Thoracic aorta (tissue), 2 donors: ENCODE measurements at places on chromosomes 2 and 18.

DNA sequence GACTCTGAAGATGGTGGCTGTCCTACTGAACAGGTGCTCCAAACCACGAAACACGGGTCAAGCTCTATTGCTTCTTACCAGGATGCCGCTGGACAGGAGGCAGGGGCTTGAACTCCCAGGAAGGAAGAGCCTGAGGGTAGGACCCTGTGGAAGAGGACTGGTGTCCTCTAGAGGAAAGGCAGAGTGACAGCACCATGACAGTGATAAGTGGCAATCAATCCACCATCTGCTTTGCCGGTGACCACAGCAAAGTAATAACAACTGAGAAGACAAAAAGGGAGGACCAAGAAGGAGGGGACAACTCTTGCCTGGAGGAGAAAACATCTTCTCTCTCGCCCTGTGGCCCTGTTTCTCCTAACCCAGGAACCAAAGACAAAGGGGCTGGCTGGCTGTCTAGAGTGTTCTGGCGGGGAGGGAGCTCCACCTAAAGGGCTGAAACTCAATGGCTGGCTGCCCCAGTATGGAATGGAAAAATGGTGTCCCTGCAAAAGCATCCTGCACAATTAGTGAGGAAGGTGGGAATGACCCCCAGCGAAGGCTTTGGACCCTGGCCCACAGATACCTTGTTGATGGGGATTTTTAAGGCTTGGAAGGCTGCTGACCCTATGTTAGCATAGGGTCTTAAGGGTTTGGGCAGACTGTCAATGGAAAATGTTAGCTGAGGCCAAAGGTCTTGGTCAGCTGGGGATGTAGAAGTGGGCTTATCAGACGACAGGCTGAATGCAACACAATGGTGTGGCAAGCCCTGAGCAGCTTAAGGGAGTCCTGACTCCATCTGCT is 35.4 kb downstream of the PROC start:
- no peak for DNase-seq

GRCh38 chr2:189254268-189254883 is 74.8 kb upstream of the COL5A2 start:
- peak; percentile 23 for DNase-seq

DNA sequence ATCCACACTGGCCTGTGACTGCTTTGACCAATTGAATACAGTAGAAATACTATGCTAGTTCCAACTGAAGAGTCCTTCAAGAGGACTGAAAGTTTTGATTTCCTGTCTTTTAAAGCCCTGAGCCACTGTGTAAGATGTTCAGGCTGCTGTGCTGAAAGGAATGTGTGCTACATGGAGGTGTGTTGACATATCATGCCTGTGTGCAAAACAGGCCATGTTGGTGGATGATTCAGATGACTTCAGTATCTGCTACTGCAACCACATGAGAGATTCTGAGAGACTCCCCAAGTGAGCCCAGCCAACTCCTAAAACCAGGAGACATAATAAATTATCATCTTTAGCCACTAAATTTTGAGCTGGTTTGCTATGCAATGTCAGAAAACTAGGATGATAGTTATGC is 662.9 kb downstream of the ZEB2 start:
- no peak for DNase-seq

DNA sequence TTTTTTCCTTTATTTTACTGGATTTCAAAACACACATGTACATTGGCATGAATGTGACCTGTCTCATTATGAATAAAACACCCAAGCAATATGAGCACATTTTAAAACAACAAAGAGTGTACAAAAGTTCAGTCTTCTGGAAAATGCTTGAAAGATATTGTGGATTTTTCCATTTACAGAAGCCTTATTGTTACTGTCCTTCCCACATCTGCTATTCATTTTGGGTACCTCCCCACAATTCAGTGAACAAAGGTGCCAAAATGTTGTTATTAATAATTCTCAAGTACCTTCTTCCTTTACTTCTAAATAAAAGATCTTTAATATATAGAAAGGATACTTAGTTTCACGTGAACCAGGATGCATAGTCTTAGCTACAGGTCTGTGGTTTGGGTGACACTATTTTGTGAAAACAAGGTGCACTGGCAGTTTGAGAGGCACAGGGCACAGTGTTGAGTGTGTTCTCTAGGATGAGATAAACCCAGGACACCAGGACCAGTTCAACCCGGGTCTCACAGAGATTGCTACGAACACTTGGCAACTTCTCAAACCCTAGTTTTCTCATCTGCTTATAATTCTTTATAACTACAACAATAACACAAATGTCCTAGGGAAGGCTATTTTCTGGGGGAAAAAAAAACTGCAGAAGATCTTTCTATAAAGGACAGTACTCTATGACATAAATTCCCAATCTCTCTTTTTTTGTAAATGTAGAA is 84.5 kb upstream of the GALNT5 start:
- no peak for DNase-seq

- DNase-seq = no peak
Observed at GRCh38 chr2:239035361-239035814, 187.5 kb downstream of the TWIST2 start.

DNA sequence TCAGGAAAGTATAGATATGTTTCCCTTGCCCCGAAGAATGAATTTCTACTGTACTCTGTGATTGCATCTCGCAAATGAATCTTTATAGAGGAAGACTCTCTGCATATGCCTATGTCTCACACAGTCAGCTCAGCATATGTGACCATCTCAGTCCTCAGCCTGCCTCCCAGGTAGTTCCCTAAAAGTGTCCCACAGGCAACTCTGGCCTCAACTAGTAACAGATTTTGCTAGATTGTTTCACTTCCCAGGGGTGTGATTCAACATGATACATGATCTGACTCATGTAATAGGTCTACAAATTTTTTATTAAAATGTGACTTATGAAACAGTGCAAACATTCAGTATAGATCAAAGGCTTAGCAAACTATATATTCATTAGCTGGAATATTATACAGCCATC is 296.6 kb upstream of the CRIM1 start:
- no peak for DNase-seq

DNA sequence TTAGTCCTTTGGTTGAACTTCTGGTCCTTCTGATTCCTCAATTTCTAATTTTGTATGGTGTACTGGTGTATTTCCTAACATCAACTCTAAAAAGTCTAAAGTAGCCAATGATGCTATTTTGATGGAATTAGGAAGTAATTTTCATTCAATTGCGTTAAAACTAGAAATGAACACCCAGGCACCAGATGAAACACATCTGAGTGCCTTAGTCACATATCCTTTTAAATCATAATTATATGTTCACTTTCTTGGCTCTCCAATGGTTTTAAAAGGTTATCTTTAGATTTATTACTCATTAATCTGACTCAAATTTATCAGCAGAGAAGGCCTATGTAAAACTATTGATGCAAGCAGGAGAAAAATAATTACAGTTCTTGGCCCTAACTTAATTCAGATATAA is 119.7 kb downstream of the GAREM1 start:
- no peak for DNase-seq

DNA sequence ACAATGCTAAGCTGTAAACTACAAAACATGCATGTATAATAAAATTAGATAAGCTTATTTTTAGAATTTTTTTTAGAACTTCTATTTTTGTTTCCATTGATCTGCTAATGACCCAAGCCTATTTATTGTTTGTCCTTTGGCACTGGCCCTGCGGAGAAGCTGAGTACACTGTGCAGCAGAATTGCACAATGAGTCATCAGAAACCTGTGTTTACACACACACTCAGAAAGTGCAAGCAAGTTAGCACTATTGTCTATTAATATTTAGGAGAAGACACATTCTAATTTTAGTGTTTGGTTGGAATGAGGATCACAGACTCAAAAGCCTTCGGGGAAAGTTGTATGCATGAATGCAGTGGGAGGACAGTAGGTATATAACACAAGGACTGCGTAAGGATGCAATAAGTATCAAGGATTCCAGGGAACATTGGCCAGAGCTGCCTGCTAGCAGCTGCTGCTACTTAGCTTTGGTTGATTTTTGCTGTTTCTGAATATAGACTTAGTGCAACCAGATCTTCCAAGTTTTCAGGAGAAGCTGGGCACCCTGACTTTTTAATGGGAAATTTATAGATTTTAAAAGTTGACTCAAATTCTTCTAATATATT is 128.2 kb downstream of the KCNH7 start:
- DNase-seq = no peak

DNA sequence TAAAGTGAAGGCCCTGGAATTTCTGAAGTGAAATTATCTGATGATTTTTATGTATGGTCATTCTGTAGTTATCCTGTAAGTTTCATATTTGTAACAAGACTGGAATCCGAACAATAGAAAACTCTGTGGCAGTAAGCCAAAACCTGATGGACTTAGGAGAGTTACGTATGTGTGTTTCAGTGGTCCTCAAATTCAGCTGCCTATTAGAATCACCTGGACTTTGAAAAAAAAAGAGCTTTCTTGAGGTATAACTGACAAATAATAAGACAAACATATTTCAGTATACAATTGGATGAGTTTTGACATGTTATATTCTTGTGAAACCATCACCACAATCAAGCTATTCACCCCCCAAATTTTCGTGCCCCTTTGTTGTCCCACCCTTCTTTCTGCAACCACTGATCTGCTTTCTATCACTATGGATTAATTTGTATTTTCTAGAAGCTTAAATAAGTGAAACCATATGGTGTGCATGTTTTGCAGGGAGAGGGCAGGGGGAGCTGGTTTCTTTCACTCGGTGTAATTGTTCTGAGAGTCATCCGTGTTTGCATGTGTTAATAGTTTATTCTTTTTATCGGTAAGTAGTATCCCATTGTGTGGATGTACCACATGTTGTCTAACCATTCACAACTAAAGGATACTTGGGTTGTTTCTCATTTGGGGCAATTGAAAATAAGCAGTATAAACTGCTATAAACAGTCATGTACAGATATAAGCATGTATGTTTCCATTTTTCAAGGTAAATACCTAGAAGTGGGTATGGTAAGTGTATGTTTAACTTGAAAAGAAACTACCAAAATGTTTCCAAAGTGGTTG is 50.2 kb upstream of the EML4 start:
- no peak for DNase-seq

- no peak for DNase-seq
Observed at GRCh38 chr2:34423301-34423700, 824.2 kb upstream of the FAM98A start.

DNA sequence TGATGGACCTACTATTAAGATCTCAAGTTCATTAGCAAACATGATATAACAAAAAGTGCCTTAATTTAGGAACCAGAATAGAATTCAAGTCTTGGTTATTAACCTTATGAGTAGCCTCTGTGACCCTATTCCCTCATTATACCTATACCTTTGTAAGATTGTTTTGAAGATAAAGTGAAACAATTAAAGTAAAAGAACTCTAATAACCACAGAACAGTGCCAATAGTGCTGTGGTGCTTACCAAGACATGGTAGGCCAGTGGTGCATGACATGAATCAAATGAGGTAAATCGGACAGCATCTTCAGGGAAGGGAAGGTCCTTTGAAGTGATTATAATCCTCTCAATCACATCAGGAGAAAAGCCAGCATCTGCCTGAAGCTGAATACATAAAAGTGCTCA is 36.4 kb downstream of the METTL4 start:
- no peak for DNase-seq

DNA sequence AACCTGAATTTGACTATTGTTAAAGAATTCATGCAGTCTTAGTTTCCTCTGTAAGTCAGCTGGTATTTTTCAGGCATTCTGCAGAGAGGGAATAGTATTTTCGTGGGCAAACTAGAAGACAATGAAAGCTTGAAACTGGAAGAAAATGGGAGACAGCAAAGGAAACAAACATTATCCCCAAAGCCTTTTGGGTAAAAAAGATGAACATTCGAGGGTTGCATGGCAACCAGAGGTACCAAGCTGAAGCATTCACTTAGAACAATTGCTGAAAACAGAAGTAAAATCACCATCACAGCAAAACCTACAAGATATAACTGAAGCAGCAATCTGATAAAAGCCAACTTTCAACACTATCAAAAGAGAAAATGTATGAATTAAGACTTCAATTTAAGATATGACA is 233.7 kb downstream of the SCG2 start:
- no peak for DNase-seq

DNA sequence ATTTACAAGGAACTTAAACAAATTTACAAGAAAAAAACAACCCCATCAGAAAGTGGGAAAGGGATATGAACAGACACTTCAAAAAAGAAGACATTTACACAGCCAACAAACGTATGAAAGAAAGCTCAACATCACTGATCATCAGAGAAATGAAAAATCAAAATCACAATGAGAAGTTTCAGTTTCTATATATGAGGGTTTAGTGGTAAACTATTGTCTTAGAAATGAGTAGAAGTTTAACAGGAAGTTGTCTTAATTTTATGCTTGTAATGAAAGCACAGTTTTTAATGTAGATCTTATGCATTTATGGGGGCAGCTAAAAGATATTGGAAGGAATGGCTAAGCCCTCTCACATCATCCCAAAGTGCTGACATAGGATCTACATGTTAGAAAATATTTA is 325.4 kb downstream of the ERBB4 start:
- no peak for DNase-seq

- DNase-seq = no peak
Observed at GRCh38 chr2:219697811-219698747, 70.6 kb downstream of the SLC4A3 start.

GRCh38 chr2:133264989-133265401 is 303.3 kb downstream of the NCKAP5 start:
- no peak for DNase-seq

GRCh38 chr2:8455236-8456150 is 226.4 kb upstream of the ID2 start:
- DNase-seq = no peak

- no peak for DNase-seq
Observed at GRCh38 chr18:79657342-79657996, 22.1 kb upstream of the CTDP1 start.

- no peak for DNase-seq
Observed at GRCh38 chr2:212709280-212709679, 170.7 kb upstream of the ERBB4 start.

DNA sequence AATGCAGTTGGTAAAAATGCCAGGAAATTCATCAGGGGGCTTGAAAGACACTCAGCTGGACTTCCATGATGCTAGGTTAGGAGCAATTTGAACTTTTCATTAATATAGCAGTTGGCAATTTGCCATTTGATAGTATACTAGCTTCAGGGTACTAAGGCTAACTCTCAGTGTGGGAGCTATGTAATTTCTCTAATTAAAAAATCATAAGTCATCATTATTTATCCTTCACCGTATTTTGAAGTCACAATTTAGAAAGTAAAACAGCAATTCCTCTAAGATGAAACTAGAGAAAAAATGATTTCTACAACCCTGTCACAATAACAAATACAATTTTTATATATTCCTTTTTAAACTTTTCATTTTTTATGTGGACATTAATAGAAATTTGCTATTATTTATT is 190.8 kb downstream of the GPD2 start:
- no peak for DNase-seq
